ENCODE measurements at places on chromosomes 5 and 9.

DNA sequence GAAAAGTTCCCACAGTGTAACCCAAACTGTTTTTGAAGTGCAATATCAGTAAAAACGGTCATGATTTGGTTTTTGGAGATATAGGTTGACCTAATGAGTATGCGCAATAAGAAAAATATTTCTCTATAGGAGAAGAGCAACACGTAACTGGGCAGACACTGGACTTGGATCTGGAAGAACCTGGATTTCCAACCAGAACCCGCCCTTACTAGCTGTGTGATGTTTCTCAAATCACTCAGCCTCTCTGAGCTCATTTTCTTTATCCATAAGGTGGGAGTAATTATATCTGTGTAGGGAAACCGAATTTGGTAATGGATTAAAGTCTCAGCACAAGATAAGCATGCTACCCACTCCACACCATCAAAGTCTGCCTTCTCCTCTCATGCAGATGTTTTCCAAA lies 169.1 kb downstream of the COL23A1 start:
- no peak overlapping the region for H3K4me3 ChIP-seq
- H3K27ac ChIP-seq = no peak overlapping the region
- H3K36me3 ChIP-seq = no peaks in the 10 kb centered on the region
- H3K27me3 ChIP-seq = no peaks in the 10 kb centered on the region

DNA sequence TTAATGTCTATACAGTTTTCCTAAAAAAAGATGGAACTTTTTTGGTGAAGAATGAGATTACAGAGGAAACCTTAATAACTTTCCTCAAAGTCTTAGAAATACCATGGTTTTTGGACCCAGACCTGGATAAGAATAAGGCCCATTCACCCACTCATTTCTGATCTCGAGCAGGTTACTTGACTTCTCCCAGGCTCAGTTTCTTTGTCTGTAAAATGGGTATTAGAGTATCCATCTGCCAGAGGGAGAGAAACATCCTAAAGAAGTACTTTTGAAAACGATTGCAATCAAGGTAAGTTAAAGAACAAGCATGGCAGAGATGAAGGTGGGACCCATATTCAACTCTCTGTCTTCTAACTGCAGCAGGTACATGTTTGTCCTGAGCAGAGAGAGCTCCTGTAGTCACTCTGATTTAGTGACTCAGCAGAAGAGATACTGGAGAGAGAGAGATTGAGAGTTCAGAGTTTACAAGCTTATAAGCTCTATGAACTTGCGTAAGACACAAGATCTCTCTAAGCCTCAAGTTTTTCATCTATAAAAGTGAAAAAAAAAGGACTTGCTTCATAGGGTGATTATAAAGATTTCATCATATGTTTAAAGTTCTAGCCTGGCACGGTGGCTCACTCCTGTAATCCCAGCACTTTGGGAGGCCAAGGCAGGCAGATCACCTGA lies 379.4 kb upstream of the SGCD start:
- no peak overlapping the region for H3K4me3 ChIP-seq
- no peak overlapping the region for H3K27ac ChIP-seq
- H3K36me3 ChIP-seq = no peaks in the 10 kb centered on the region
- peaks cover 2% of the 10 kb centered on the region for H3K4me1 ChIP-seq

GRCh38 chr5:133891390-133891789 lies 77.0 kb downstream of the C5orf15 start:
- H3K4me1 ChIP-seq = peaks cover 2% of the 10 kb centered on the region
- no peaks in the 10 kb centered on the region for H3K36me3 ChIP-seq
- no peak for DNase-seq
- H3K4me3 ChIP-seq = no peak overlapping the region
- H3K27me3 ChIP-seq = no peaks in the 10 kb centered on the region

GRCh38 chr5:150595466-150596031 lies 44.9 kb upstream of the SYNPO start:
- no peak overlapping the region for H3K27ac ChIP-seq
- H3K4me3 ChIP-seq = no peak overlapping the region
- peaks cover 9% of the 10 kb centered on the region for H3K4me1 ChIP-seq
- no peak for DNase-seq

DNA sequence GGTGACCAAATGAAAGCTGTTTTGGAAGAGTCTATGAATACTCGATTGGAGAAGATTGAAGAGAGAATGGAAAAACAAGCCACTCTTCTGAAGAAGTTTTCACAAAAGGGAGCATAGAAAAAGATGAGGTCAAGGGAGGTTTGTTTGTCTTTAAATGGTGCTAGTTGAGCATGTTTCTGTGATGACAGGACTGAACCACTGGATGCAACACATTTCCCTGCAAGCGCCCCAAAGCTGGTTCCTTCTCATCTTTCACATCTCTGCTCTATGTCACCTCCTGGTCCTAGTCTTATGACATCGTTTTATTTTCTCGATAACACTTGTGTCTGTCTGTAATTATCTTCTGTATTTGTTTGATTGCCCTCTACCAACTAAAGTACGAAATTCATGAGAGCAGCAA lies 3.8 kb upstream of the CCDC192 start:
- no peak overlapping the region for H3K4me3 ChIP-seq
- H3K27me3 ChIP-seq = no peaks in the 10 kb centered on the region
- no peak overlapping the region for H3K27ac ChIP-seq
- no peak for DNase-seq
- H3K4me1 ChIP-seq = peaks cover 3% of the 10 kb centered on the region

DNA sequence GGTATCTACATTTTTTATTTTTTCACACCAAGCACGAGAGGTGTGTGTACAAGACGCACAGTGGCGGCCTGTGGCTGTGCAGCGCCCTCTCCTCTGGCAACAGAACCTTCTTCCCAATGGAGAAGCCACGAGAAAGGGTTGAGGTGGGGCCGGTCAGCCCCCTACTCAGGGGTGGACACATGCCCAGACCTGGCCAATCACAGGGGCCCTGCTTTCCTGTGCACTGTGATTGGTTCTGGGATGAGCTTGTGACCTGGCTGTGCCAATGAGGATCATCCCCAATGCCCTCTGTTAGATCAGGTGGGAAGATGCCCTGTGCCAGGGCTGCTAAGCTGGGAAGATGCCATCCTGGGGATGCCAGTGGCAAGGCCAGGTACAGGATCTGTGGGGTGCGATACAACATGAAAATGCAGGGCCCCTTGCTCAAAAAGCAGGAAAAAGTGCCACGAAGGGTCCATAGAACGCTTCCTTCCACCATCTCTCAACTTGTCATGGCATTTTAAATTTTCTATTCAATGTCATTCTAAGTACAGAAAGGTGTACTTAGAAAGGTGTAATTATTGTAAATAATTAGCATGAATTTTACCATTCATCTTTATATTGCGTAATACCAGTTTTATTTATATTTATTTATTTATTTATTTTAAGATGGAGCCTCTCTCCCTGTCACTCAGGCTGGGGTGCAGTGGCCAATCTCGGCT lies 15.4 kb downstream of the IER5L start:
- H3K4me1 ChIP-seq = peaks cover 2% of the 10 kb centered on the region
- H3K27ac ChIP-seq = no peak overlapping the region
- no peak overlapping the region for H3K4me3 ChIP-seq
- H3K27me3 ChIP-seq = no peaks in the 10 kb centered on the region

- H3K36me3 ChIP-seq = no peaks in the 10 kb centered on the region
- H3K27ac ChIP-seq = no peak overlapping the region
- DNase-seq = no peak
- no peak overlapping the region for H3K4me3 ChIP-seq
- H3K27me3 ChIP-seq = no peaks in the 10 kb centered on the region
Observed at GRCh38 chr5:36666274-36666673, 59.9 kb downstream of the SLC1A3 start.

DNA sequence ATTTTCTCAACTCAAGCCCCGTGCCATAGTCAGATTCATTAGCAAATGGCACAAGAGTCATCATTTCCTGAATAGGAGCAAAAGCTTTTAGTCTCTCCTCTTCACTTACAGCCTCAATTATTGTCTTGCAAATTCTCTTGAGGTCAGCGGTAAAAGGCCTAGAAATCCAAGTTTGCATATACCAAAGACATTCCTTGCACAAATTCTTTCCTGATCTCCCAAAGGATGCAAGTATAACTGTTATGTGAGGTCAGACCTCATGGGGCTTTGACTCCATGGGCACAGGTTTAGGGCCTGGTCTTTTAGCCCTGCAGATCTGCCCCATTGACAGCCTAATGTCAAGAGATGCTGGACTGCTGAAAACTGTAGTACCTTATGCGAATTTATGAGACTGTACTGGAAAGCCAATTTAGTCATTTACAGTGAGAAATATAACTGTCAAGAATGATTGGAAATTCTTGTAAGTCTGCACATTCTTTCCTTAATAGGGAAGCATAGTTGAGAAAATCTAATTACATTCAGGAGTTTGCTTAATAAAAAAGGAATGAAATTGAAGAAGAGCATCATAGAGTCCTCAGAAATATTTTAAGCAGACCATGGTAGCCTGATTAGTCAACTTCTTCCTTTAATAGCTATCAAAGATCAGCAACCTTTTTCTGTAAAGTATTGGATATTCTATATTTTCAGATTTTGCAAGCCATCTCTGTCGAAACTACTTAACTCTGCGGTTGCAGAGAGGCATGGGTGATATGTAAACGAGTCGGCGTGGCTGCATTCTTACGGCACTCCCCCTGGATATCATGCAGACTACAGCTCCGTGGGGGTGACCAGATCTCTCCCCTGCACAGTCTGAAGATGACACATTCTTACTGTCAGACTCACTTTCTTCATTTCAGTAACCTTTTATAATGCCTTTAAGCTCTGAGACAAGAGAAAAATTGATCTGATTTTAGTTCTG lies 45.2 kb downstream of the GCNT4 start:
- no peaks in the 10 kb centered on the region for H3K36me3 ChIP-seq
- H3K27me3 ChIP-seq = no peaks in the 10 kb centered on the region
- H3K4me3 ChIP-seq = no peak overlapping the region
- H3K4me1 ChIP-seq = no peaks in the 10 kb centered on the region
- no peak overlapping the region for H3K27ac ChIP-seq

All from small intestine (tissue), 16 donors.